ENCODE measurements at places on chromosomes 5 and 9. TPM values are rescaled to one million over a fixed set of nuclear protein-coding genes. Genes with fewer than 3 reads are reported as not detected.

Gene EQTN
- 0.24 TPM for total RNA-seq

Gene FBLL1
- total RNA-seq: 7.1 TPM

Gene NR6A1
- total RNA-seq: 125 TPM

Gene SAXO1
- total RNA-seq: not detected

Gene FAM221B
- not detected for total RNA-seq
